Jurkat, Clone E6-1 (cell line): ENCODE measurements at places on chromosomes 11 and 22.

DNA sequence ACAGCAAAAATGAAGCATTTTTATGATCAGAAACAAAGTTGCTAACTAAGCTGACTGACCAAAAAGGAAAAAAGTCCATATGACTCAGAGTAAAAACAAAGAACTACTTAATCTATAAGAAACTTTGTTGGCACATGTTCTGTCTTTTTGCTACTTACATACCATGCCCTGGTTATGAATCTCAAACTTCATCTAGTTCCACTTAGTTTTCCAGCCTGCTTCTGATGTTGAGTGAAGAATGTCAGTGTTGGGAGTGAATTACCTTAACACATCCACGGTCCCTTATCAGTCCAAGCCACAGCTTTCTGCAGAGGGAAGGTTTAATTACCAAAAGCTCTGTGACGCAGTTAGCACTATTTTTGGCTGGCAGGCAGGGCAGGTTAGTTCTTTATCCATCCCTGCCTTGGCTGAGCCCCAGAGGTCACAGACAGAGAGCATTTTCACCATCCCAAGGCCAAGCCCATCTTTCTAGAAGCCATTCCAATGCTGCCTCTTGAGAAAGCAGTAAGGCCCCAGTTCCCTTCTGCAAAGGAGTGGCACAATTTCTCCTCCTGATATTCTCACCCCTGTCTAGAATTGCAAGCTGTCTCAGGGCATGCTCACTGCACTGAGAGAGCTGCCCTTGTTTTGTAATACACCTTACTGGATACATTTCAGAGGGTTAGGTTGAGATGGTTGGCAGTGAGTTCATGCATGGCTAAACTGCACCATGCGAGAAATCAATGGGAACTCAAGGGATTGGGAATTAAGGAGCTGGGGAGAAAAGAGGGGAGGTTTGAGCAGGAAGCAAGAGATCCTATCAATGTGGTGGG lies 67.1 kb downstream of the SLC1A2 start:
- no peak for DNase-seq

DNA sequence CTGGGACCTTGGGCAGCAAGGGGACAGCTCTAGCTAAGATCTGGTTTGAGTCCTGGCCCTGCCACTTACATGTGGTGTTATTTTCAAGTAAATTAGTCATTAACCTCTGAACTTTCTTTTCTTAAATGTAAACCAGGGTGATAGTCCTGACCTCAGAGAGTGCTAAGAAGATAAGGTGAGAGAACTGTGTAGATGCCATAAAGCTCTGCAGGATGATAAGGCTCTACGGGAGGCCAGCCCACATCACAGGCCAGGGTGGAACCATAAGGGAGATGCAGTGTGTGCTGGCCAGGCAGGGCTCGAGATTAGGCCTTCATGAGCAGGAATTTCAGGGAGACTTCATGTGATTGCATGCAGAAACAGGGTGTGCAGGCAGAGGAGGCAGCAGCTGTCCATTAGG lies 24.2 kb downstream of the NECTIN1 start:
- no peak for DNase-seq

GRCh38 chr11:119624102-119624615 lies 104.8 kb downstream of the NECTIN1 start:
- DNase-seq = no peak

- no peak for DNase-seq
Observed at GRCh38 chr11:35524780-35525179, 636 bp downstream of the PAMR1 start.

DNA sequence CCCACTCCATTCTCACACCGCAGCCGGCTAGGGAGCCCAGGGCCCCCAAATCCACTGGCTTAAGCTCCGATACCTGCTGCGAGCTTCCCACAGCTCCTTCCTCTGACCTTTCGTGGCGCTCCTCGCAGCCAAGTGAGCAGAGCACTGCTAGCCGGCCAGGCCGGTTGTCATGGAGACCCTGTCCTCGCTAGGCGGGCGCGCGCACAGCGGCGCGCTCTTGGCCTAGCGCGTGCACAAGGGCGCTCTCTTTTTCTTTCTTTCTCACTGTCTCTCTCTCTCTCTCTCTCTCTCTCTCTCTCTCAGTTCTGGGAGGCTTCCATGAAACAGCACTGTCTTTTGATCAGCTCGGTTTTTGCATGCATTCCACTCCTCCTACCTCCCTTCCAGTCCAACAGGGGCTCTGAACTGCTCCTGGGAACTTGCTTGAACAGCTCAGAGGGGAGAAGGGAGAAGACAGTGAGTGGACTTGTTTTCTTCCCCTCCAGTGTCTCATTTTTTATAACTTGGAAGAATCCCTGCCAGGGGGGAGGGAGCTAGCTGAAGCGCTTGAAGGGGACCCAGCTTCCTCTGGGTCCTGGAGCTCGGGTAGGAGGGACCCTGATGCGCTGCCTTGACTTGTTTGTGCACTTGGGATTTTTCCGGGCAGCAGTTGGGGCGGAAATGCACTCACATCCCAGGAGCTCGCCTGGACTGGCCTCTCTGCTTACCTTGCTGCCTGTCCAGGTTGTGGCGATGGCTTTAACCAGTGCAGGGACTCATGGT lies 100.3 kb upstream of the AKIP1 start:
- DNase-seq = no peak

DNA sequence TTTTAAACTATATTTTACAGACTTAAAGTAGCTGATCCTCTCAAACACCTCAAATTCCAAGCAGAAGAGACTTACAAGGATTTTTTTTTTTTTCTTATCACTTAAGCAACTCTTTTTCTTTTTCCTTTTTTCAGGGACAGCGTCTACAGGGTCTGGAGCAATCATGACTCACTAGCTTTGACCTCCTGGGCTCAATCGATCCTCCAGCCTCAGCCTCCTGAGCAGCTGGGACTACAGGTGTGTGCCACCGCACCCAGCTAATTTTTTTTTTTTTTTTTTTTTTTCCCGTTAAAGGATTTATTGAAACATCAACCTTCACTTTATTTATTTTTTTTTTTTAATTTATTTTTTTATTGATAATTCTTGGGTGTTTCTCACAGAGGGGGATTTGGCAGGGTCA lies 4.5 kb upstream of the MACROD1 start:
- no peak for DNase-seq
